ENCODE measurements at places on chromosomes 5 and 9.

GRCh38 chr5:147382776-147383175 lies 127.1 kb downstream of the DPYSL3 start:
- no peak for DNase-seq

GRCh38 chr5:113214606-113215323 lies 220.0 kb downstream of the TSSK1B start:
- DNase-seq = no peak

DNA sequence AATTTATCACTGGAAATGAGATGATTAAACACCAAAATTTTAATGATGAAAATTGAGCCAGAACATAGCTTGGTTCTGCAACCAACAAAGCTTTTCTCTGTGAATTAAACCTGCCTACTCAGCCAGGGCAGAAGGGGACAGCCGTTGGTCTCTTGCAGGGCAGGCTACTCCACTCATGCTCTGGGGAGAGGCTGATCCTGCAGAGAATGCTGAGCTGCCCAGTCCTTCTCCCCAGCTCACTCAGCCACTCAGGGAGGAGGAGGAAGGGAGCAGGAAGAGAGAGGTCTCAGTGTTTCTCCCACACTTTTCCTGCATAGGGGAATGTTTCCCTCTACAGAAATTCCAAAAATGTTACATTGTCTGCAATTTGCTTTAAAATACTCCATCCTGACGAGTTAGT lies 40.4 kb upstream of the HMHB1 start:
- no peak for DNase-seq

- DNase-seq = no peak
Measured at GRCh38 chr5:13574574-13574973, 369.9 kb downstream of the DNAH5 start.

DNA sequence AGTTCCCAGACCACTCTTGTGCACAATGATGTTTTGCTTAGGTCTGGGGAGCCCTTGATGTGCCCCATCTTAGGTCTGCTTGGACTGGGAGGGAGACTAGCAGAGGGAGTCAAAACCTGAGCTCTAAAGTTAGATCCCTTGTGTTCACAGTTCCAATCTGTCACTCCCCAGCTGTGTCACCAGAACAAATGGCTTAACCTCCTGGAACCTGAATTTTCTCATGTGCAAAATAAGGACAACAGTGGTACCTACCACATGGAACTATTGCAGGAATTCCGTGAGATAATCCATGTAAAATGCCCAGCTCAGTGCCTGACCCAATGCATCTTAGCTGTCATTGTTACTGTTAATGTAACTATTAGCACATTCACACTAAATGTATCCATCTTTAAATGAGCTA lies 45.5 kb downstream of the GALNT10 start:
- DNase-seq = no peak

- DNase-seq = no peak
Measured at GRCh38 chr5:143262393-143263174, 140.9 kb downstream of the NR3C1 start.

- no peak for DNase-seq
Measured at GRCh38 chr5:38752622-38753021, 93.2 kb upstream of the OSMR start.

GRCh38 chr5:73019766-73020165 lies 63.9 kb downstream of the FCHO2 start:
- DNase-seq = no peak

DNA sequence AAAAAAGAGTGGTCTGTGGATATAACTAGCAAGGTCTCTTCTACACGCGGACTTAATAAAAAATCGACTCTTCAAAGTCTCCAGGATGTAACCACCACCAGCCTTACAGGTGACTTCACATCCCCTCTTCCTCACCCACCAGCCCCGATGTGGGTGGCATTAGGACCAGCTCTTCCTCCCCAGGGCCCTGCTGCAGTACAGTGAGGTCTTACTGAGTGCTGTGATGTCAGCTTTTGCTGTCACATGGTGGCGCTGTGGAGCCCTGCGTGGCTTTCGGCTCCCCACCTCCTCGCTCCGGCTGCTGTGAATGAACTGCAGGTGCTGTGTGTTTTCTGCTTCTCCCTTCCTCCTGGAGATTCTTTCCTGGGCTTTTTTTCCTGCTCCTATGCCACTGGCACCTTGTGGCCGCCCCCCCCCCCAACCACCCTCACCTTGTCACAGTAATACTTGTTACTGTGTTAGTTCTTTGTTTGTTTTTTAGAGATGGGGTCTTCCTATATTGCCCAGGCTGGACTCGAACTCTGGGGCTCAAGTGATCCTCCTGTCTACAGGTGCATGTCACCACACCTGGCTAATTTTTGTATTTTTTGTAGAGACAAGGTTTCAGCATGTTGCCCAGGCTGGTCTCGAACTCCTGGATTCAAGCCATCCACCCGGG lies 15.8 kb upstream of the RAPGEF1 start:
- peak; percentile 71 for DNase-seq

GRCh38 chr5:35819668-35820067 lies 37.0 kb upstream of the IL7R start:
- no peak for DNase-seq

DNA sequence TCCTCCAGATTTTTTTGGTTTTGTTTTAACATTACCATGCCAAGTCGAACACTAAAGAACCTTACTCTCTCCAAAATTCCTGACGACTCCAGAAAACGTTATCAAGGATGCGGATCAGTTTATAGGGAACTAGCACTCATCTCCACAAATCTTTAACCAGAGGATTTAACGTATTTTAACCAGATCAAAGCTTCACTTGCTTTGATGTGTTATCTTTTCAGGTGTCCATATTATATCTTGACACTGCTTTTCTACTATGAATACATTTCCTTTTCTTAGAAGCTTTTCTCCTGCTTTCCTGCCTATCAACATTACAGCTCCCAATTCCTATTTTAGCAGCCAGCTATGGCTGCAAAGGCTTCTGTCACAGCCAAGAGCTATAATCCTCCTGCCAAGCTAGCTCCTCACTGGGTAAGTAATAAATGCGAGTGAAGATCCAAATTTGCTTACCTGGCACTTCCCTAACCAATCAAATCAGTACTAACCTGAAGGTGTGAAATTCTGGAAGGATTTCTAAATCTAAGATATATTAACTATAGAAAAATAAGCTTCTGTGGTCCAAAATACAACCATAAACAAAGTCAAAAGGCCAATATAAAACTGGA lies 60.2 kb downstream of the CDC14B start:
- no peak for DNase-seq

- no peak for DNase-seq
Measured at GRCh38 chr9:137242269-137243203, 1.4 kb downstream of the TUBB4B start.

- DNase-seq = no peak
Measured at GRCh38 chr9:11702548-11702947, 990.6 kb upstream of the TYRP1 start.

DNA sequence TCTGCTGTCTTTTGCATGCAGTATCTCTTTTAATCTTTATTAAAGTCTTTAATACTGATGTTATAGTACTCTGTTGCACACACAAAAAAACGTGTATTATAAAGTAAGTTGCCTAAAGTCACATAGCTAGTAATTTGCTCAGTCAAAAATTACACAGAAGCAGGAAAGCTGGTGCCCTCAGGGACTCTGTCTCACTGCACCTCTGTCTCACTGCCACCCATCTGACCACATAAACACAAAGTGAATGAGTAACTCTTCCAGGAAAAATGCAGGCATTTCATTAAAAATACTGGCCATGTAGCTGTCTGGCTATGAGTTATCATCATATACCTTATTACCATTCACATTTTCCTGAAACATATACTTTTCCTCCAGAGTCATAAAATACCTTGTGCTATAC lies 591.7 kb downstream of the CSNK1G3 start:
- no peak for DNase-seq

DNA sequence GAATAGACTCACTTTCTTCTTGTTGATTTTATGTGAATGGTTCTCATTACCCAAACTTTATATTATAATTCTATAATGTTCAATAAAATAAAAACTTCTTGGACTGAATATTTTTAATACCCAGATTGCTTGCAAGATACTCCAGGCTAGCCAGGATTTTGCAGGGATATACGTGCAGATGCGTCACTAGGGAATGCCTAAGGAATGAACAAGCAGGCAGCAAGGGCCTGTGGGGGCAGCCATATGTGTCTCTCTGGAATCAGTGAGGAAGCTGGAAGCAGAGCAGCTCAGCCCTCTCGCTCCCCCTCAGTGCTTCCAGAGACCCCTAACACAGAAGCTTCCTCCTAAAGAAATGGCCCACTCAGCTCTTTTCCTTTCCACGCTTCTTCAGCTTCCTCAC lies 457.4 kb downstream of the CCDC171 start:
- DNase-seq = no peak

DNA sequence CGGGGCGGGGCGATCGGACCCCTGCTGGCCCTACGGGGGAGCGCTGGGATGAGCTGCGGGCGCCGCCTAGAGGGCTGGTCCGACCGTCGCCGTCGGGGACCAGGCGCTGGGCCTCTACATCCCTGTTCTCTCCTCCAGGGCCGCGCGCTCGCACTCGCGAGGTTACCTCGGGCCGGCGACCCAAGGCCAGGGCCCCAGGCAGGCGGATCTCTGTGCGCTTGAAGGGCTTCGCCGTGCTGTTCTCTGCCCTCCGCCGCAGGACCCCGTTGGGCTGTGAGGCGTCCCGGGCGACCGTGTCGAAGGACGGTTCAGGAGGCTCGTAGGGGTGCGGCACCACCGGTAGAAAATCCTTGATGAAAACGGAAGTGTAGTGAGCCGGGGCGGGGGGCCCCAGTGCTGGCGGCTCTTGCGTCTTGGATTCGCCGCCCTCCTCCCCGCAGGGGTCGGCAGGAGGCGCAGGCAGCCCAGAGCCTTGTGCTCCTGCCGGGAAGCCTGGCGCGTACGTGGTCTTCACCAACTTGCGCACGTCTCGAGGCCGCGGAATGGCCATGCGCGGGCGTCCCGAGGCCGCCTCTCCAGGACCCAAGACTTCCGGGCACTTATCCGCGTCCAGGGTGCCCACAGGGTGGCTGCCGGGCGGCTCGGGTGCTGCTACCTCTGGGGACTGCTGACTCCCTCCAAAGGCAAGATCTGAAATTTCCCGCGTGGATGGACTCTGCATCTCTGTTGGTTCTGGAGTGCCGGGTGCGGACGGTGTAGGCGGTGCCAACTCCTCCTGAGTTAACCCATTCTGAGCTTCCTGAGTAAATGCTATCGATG lies 2.0 kb downstream of the PROB1 start:
- no peak for DNase-seq

- no peak for DNase-seq
Measured at GRCh38 chr5:137995077-137995748, 37.7 kb downstream of the FAM13B start.

GRCh38 chr9:14451949-14452348 lies 138.0 kb upstream of the NFIB start:
- no peak for DNase-seq

DNA sequence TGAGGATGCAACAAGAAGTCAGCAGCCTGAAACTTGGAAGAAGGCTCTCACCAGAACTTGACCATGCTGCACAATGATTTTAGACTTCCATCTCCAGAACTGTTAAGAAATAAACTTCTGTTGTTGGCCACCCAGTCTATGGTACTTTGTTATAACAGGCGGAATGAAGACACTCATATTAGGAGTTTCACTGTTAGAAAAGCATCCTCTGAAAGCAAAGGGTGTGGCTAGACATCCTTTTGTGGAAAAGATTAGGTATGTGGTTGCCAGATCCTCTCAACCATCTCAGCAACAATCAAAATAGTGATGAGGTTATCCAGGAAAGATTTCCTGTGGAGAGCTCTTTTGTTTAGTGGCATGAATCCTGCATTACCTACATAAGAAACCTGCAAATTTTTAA lies 20.7 kb downstream of the ITGA2 start:
- DNase-seq = no peak

- no peak for DNase-seq
Measured at GRCh38 chr9:126030716-126031115, 283.5 kb downstream of the PBX3 start.

- no peak for DNase-seq
Measured at GRCh38 chr5:129820-130219, 37.9 kb downstream of the PLEKHG4B start.

- no peak for DNase-seq
Measured at GRCh38 chr5:112106878-112107277, 312.2 kb downstream of the EPB41L4A start.

- DNase-seq = no peak
Measured at GRCh38 chr9:111158363-111158762, 120.1 kb upstream of the LPAR1 start.

DNA sequence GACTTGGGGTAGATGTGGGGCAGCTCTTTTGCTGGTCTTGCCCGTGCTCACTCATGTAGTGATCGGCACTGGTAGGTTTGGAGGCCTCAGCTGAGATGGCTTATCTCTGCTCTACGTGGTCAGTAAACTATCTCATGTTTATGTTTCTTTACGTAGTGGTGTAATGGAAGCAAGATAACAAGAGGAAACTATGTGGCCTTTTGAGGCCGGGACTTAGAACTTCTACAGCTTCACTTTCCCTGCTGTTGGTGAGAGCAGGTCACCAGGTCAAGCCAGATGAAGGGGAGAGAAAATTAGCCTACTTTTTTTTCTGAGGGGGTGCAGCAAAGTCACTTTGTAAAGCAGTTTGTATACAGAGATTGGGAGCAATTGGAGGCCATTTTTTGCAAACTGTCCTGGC lies 8.5 kb downstream of the FOCAD start:
- DNase-seq = no peak

DNA sequence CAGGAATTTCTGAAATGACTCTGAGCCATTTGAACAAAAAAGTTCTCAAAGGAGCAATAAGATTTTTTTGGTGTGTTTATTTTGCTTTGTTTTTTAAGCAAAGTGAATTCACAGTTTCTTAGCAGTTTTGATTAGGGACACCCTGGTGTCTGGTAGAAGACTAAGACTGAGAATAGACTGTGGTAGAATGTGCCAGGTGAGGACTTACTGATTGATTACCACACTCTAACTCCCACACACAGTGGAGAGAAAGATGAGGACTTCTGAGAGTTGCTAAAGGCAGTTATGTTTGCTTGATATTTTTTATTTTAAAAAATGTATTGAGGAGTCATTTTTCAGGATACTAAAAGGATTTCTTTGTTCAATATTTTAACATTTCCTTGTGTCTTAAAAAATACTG lies 175.1 kb downstream of the CD180 start:
- no peak for DNase-seq

DNA sequence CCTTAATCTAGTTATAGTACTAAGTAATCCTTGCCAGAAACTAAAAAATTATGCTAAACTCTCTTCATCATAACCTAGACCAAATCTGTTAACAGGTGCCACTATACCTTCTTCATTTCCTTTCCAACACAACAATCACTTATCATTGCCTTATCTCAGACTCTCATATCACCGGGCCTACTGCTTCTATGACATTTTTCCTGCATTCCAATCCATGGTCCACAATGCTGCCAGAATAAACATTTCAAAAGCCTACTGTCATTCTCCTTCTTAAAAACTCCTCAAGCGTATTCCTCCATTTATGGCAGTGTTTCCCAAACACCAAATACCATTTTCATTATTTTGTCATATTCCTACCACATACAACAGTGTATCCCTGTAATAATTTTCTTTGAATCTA lies 6.5 kb downstream of the PPP6C start:
- DNase-seq = no peak

GRCh38 chr5:123776761-123777160 lies 264.8 kb downstream of the CSNK1G3 start:
- DNase-seq = no peak

GRCh38 chr5:168867241-168867640 lies 288.1 kb upstream of the PANK3 start:
- DNase-seq = no peak

GRCh38 chr9:99744132-99744531 lies 77.6 kb upstream of the NR4A3 start:
- DNase-seq = no peak

GRCh38 chr9:93259490-93260262 lies 75.7 kb downstream of the WNK2 start:
- DNase-seq = no peak
